ENCODE measurements at places on chromosomes 3 and 15.

DNA sequence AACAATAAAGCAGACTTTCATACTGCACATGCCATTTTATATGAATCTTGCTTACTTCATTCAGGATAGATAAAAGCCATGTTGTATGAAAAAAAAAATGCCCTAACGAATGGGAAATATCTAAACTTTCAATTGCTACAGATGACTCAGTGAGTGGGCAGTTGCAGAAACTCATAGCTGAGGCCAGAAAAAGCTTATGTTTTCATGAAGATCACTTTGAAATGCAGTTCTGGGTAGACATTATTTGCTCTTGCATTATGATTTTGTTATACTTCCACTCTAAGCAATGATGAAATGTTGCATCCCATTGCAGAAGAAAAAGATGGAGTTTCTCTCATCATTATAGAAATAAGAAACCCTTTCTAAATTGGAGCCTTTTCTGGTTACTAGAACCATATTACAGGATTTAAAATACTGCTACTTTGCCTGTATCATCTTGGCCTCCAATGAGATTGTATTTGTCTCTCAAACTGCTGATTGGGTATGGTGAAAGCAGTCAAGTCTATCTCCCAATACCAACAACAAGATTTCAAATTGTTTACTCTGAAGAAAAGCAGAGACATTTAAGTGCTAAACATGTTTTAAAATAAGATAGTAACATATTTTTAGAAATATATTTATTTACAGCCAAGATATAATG is 17.0 kb downstream of the PEAK1 start:
- no peak for DNase-seq

DNA sequence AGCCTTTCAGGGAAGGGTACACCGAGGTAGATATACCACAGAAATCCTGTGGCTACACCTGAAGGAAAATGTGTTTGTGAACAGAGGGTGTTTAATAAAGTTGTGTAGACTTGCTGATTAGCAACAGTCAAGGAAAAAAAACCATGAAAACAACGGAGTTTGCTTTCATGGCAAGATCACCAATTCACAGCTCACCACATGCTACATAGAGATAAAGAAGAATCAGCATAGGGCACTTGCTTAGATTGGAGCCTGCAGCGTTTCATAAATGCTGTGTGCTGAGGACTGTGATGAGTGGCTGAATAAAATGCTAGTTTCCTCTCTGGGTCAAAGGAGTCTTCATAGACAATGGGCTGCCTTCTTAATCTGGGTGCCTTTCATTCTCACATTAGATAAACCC is 257.6 kb downstream of the SLC9A9 start:
- no peak for DNase-seq

DNA sequence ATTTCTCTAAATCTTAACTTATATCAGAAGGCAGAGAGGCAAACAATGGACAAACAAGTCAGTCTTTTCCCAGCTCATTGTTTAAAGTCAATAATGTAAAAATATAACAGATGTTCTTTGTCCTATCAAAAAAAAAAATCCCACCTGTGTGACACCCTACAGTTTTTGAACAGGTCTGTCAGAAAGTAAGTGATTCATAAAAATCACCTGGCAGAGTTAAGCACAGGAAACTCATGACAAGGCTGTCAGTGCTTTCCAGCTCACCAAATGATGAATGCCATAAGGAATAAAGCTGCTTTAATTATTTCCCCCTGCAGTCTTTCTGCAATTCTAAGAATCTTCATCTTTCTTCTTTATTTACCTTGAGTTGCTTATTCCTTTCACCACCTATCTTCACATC is 30.3 kb downstream of the ROBO1 start:
- no peak for DNase-seq

DNA sequence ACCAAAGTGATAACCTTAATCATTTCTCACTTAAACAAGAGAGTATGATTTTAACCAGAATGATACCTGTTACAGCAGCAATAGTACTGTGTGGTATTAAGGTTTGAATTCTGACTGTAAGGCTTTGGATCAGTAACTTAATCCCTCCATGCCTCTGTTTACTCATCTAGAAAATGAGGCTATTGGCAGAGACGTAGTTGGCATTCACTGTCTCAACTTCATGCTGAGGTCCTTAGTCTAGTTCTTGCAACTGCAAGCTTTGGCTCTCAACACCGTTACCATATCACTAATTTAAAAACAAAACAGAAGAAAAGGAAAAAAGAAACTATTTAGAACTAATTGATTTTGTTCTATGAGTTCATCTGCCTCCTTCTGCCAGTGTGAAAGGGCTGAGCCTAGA is 875.4 kb downstream of the MCTP2 start:
- DNase-seq, result no peak

GRCh38 chr3:144816323-144816722 is 844.7 kb downstream of the DIPK2A start:
- no peak for DNase-seq

DNA sequence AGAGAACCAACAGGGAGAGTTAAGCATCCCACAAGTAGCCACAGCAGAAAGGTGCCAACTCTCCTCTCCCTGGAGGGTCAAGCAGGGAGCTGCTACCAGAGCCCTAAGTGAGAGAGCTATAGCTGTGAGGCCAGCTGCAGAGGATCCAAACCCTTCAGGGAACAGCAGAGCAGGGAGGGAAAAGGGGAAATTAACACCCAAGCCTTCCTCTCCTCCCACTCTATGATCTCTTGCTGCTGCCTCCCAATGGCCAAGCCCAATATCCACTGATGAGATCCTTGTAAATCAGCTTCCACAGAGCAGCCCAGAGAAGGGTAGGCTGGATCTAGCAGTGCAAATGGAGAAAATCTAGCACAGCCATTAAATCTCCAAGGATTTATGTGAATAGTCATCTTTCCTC is 68.2 kb upstream of the THBS1 start:
- no peak for DNase-seq

GRCh38 chr3:69646287-69647067 is 92.8 kb upstream of the MITF start:
- no peak for DNase-seq

GRCh38 chr15:95469496-95470000 is 861.0 kb upstream of the NR2F2 start:
- DNase-seq, result no peak

DNA sequence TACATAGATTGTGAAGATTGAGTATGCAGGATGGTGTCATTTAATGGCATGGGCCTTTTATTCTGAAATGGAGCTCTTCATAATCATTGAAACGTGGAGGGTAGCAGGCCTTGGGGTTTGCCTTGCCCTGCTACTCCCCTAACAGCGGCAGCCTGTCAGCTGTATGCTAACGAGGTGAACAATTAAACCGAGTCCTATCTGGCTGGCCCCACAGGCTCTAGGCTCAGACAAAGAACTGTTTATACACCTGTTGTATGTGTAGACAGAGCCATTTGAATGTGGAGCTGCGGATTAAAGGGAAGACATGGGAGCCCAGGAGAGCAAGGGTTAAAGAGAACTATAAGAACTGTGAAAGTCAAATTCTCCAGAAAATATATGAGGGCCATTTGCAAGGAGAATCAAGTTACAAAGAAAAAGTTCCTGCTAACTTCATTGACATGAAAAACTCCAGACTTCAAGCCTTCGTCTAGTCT is 116.7 kb upstream of the CGNL1 start:
- peak; percentile 99 for DNase-seq

- no peak for DNase-seq
Observed at GRCh38 chr3:31942446-31942845, 38.6 kb downstream of the OSBPL10 start.

DNA sequence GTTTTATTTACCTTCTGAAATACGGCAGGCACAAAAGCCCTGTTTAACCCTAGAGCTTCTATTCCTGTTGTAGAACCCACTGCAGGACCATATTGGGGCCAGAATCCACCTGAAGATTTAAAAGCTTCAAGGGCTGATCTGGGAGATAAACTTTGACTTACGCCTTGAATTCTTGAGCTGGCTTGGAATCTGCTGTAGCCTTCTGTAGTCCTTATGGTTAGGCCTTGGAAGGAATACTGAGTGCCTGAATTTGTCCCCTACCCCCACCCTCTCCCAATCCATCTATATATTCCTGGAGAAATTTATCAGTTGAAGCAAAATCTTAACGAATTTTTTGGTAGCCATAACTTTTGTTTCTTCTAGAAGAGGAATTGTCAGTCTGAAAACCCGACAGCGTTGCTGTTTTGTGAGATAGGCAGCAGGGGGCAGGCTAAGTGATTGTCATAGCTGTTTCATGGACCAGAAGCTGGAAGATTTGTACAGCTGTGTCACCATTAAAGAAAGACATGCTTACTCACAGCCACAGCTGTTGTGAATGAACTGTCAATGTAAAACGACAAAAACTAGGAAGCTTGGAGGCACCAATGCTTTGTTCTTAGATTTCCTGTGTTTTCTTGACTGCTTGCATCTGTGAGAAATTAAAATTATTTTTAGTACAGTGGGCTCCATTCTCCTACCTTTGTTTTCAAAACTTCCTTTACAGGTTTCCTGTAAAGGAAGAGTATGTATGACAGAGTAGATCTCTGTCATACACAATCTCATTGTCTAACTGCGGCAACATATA is 12.8 kb downstream of the LXN start:
- DNase-seq, result no peak

DNA sequence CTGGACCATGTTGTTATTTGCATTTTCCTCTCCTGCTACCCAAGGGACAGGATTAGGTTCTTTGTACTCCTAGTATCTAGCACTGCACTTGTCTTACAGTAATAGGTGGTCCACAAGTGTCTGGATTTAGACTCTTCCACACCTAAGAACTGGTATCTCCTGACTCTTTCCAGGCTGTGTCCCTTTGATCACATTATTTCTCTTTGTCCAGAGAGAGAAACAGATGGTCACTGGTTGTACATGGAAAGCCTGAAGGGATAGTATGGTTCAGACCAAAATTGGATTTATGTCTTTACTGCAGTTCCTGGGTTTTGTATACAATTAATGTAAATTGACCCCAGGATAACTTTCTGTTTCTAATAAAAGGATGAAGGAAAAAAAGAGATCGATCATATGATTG is 64.0 kb downstream of the PDE8A start:
- DNase-seq, result no peak

GRCh38 chr3:170531657-170532335 is 54.1 kb downstream of the SLC7A14 start:
- DNase-seq, result peak; percentile 23

DNA sequence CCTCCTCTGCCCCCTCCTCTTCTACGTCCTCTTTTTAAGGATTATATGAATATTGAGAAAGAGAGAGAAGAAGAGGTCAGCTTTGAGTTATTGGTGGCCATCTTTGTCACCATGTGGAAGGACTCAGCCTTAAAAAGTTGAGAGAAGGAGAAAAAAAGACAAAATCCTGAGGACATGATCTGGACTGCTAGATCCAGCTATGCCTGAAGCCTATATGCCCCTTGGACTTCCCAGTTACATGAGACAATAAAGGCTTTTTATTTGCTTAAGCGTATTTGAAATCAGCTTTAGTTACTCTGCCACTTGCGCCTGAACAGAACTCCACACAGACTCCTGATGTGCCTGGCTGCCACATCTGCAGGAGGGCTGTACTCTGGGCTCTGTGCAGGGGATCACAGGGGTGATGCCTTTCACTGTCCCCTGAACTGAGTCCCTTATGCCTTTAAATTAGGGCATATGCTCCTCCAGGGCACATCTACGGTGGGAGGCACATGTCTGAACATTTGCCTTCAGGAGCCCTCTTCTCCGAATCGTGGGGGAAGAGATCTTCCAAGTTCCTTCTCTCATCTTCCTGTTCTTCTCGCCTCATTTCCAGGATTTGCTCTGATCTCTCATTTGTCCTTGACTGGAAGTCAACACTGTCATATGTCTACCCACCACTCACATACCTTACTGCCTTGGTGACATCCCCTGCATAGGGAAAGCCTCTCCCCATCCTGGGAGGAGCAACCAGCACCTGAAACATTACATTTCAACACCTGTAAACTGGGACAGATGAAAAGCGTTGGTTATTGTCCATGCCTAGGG is 14.0 kb upstream of the PLA2G4E start:
- no peak for DNase-seq

- no peak for DNase-seq
Observed at GRCh38 chr3:72655723-72656122, 192.5 kb downstream of the SHQ1 start.

GRCh38 chr3:126083511-126083912 is 412 bp downstream of the SLC41A3 start:
- no peak for DNase-seq

- DNase-seq, result no peak
Observed at GRCh38 chr15:32746116-32746857, 28.5 kb downstream of the GREM1 start.

DNA sequence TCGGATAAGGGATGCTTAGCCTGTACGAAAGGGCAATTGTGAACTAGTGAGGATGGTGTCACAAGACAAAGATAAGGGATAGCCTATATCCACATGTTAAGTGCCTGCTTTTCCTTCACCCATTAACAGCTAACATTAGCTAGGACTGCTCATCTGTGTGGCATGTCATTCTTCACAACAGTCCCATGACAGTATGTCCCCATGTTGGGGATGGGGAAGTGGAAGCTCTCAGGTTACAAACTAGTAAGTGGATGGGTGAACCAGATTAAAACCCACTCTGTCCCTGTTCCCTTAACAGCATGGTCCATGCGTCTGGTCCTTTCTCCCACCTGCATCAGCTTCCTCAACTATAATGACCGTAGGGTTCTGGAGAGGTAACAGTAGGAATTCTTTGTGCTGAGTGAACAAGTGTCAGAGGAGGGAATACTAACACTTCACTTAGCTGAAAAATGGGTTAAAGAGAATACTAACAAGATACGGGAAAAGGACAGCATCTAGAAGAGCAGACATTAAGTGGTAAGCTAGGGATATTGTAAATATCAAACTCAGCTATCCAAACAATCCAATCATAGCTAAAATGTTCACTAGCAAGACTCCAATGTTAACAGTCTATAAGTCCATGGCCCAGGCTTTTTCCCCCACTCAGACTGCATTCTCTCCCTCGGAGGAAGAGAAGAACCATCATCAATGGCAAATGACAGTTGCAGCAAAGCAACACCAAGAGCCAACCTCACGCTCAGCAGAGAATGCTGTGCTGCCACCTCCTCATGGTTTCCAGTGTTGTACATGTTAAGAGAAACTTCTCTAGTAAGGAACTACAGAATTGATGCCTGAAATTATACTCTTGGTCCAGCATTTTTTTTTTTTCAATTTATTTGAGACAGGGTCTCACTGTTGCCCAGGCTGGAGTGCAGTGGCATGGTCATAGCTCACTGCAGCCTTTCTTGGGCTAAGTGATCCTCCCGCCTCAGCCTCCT is 5.0 kb downstream of the RPLP1 start:
- DNase-seq, result no peak

DNA sequence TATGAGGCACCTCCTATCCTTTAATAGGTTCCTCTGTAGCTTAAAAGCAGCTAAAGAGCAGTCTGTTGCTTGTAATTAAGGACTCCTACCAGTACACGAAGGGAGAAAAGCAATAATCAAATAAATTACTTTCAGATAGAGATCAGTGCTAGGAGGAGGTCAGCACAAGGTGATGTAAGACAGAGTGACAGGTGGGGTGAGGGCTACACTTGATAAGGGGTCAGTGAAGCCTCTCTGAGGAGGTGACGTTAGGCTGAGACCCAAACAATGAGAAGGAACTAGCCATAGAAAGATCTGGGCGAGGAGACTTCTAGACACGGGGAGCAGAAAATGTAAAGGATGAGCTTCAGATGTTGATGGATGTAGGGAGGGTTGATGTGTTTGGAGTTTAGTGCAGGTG is 57.7 kb upstream of the BLM start:
- DNase-seq, result no peak

GRCh38 chr3:130425484-130425883 is 80.0 kb downstream of the COL6A5 start:
- DNase-seq, result no peak

All from NCI-H1436 treated with DMSO at 0.1 percent for 48 hours (cell line).